ENCODE measurements at places on chromosomes 2 and 18.

DNA sequence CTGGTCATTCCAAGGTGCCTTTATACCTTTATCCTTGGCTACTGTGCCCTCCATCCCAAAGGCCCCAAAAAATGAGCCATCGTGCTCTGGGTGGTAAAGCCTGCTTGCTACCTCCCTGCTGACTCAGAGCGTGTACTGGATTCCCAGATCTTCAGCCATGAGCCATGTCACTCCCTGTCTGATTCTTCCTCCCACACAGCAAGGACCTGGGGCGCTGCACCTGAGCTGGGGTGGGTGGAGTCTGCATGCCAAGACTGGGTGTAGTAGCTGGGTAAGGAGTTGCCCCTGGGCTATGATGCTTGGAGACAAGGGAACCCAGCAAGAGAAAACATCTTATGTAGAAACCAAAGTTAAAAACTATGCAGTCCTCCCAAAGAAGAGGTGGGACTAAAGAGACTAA lies 37.2 kb upstream of the APCDD1 start:
- DNase-seq: no peak

- DNase-seq: no peak
Measured at GRCh38 chr2:18559531-18560030, 872 bp downstream of the RDH14 start.

DNA sequence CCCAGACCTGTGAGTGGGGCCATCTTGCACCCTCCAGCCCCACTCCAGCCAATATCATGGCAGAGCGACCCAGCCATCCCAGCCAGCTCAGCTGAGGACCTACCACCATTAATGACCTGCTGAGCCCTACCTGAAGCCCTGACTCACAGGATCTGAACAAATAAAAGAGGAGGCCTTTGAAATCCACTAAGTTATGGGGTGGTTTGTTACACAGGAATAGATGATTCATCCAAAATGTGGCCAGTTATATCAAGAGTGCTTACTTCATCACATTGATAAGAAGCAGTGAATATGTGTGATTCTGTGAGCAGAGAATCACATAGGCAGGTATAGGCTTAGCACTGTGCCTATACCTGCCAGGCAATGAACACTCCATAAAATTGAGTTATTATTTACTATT lies 34.7 kb upstream of the FAM124B start:
- no peak for DNase-seq

DNA sequence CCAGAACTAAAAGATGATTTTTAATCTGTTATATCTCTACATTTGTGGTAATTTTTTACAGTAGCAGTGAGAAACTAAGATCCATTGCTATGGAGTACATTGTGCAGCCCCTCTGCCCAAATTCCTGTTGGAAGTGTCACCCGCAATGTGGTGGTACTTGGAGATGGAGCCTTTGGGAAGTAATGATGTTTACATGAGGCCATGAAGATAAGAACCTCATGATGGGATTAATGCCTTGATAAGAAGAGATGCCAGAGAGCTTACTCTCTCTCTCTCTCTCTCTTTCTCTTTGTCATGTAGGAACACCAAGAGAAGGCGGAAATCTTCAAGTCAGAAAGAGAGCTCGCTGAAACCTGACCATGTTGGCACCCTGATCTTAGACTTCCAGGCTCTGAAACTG lies 535.4 kb downstream of the PID1 start:
- no peak for DNase-seq

- DNase-seq: no peak
Measured at GRCh38 chr2:137942037-137942832, 22.0 kb upstream of the HNMT start.

GRCh38 chr18:75201282-75202270 lies 7.4 kb downstream of the PTGR3 start:
- no peak for DNase-seq
